Activated CD4-positive, alpha-beta T cell treated with anti-CD3 and anti-CD28 coated beads, Interleukin-2, amount 10 ng/mL, durations not matched to agents 7 days and 5 days (primary cell): ENCODE measurements at places on chromosomes 11 and 22.

GRCh38 chr22:29171721-29172120 lies 34.0 kb upstream of the EMID1 start:
- H3K27ac ChIP-seq = no peak overlapping the region
- no peak overlapping the region for H3K4me3 ChIP-seq
- no peak for DNase-seq
- peaks cover 25% of the 10 kb centered on the region for H3K27me3 ChIP-seq

GRCh38 chr22:45504373-45505341 lies 2.0 kb downstream of the FBLN1 start:
- no peaks in the 10 kb centered on the region for H3K36me3 ChIP-seq
- H3K27ac ChIP-seq = no peak overlapping the region
- peaks cover 2% of the 10 kb centered on the region for H3K4me1 ChIP-seq
- DNase-seq = no peak

DNA sequence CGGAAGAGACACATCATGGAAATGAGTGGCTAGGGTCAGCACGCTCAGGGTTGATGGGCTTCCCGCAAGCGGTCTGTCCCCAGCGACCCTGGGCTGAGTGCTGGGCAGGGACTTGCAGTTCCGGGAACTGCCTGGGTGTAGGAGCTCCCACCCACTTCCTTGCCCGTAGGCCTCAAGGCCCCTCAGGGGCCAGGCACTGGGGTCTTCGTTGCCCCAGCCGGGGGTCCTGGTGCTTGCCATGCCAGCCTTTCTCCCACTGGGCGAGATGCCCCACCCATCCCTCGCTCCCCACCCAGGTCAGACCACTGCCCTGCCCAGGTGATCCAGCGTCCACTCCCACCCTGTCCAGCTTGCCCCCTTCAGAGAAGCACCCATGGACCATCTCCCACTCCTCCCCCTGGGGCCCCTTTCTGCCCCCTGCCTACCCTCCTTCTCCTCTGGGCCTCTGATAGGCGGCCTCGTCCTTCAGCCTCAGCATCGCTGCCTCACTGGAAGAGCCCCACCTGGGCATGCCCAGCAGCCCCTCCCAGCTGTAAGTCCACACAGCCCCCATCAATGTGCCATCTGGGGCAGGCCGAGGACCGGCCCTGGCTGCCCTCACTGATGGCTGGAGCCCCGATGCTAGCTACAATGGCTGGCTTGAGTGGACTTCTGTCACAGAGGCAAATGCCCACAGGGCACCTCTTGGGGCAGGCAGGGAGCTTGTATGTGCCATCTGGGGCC lies 17.8 kb upstream of the DGCR8 start:
- H3K27me3 ChIP-seq = no peaks in the 10 kb centered on the region
- H3K4me1 ChIP-seq = peaks cover 9% of the 10 kb centered on the region
- peaks cover 14% of the 10 kb centered on the region for H3K36me3 ChIP-seq
- no peak for DNase-seq
- no peak overlapping the region for H3K27ac ChIP-seq

DNA sequence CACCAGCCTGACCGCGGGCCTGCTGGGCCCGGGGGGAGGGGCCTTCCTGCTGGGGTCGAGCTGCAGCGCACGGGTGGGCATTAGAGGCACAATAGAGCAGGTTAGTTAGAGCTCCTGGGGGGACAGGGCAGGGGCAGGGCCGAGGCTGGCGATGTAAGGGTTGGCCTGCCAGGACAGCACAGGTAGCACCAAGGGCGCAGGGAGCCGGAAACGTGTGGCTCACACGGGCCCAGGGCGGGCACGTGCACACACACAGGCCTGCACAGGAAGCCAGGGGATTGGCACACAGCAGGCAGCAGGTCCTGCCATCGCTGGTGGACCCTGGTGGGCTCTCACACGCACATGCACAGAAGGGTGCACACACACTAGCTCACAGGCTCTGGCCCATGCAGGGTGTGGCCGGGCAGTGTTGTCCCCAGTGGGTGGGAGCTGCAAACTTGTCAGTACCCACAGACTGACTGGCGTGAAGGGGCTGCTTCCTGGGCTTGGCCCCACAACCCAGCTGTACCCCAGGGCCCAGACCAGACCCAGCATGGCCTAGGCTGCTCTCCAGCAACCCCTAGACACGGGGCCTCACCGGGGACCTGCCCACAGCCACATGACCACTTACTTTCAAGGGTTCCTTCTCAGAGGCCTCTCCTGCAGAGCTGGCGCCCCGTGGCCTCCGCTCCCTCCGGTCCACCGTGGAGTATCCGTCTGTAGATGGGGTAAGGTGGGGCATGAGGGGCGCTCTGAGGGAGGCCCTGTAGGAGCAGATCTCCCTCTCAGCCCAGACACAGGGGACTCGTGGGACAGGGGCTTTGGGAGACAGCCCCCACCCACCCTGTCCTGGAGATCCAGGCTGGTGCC lies 29.9 kb upstream of the TXNRD2 start:
- H3K27me3 ChIP-seq = no peaks in the 10 kb centered on the region
- no peak overlapping the region for H3K4me3 ChIP-seq
- no peak overlapping the region for H3K27ac ChIP-seq
- DNase-seq = peak; percentile 17

DNA sequence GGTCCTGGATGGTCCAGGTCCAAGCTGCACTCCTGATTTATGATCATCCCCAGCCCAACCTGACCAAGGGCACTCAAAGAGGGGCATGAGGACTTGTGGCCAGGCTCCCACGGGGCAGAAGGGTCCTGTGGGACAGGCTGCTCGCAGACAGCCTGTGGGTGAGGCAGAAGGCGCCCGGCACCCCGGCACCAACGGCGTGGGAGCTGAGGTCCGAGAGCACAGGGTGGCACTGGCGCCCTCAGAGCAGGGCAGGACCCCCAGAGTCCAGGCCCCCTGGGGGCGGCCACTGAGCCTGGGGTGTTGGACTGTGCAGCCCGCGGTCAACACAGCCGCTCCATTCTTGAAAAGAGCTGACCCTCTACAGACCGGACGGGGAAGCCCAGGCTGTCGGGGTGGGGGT lies 3.3 kb downstream of the IL17REL start:
- H3K27ac ChIP-seq = no peak overlapping the region
- no peak overlapping the region for H3K4me3 ChIP-seq
- no peaks in the 10 kb centered on the region for H3K36me3 ChIP-seq
- peaks cover 6% of the 10 kb centered on the region for H3K4me1 ChIP-seq

- H3K27me3 ChIP-seq = no peaks in the 10 kb centered on the region
- no peak overlapping the region for H3K4me3 ChIP-seq
- H3K4me1 ChIP-seq = no peaks in the 10 kb centered on the region
Measured at GRCh38 chr11:7449211-7449840, 36.0 kb upstream of the OLFML1 start.

- peaks cover 11% of the 10 kb centered on the region for H3K4me1 ChIP-seq
- H3K36me3 ChIP-seq = no peaks in the 10 kb centered on the region
- no peak overlapping the region for H3K27ac ChIP-seq
- peak; percentile 42 for DNase-seq
- H3K27me3 ChIP-seq = peaks cover 35% of the 10 kb centered on the region
Measured at GRCh38 chr11:1574238-1574932, 2.3 kb upstream of the DUSP8 start.

DNA sequence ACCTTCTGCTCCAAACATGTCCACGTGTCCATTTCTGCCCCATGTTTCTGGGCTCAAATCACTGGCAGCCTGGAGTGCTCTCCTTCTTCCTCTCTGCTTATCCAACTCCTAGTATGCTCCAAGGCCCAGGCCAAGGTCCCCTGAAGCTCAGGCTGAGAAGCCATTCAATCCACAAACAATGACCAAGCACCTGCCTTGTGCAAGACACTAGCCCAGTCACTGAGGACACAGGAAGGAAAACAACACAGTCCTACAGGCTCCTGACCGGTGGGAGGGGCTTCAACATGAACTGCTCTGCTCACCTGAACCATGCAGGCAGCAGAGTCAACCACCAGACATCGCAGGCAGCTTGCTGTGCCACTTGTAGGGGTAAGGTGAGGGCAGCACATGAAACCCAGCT lies 93.6 kb downstream of the RPL27A start:
- H3K27ac ChIP-seq = no peak overlapping the region
- no peak overlapping the region for H3K4me3 ChIP-seq
- peaks cover 2% of the 10 kb centered on the region for H3K4me1 ChIP-seq
- peaks cover 10% of the 10 kb centered on the region for H3K27me3 ChIP-seq

DNA sequence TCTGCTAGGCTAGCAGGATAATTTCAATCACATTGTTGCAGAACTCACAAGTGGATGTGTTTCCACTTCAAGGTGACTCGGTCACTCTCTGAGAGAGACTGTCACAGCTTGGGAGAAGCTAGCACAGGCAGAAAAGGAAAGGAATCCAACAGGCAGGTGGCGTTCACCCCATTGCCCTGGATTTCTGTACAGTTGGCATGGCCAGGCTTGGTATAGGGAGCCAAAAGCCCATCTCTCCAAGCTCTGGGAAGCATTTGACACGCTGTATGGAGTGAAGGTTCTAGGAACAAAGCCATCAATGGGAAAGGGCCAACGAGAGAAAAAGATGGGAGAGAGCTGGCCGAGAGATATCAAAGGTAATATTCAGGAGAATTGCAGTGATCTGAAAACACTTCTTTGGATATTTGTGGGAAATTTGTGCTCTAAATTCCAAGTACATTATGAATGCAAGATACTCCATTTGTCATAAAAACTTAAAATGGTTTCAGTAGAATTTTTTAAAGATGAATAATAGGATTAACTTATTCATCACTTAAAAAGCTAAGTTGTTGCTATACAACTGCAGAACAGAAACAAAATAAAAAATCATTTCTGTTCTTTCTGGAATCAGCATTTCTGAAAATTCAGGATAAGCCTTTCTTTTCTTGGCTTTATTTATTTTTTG lies 223.5 kb upstream of the NTM start:
- H3K36me3 ChIP-seq = no peaks in the 10 kb centered on the region
- H3K4me1 ChIP-seq = no peaks in the 10 kb centered on the region
- no peak for DNase-seq
- H3K4me3 ChIP-seq = no peak overlapping the region
- H3K27ac ChIP-seq = no peak overlapping the region
- no peaks in the 10 kb centered on the region for H3K27me3 ChIP-seq

- peak overlapping the region; percentile 53 for H3K4me3 ChIP-seq
- peaks cover 92% of the 10 kb centered on the region for H3K36me3 ChIP-seq
- no peaks in the 10 kb centered on the region for H3K27me3 ChIP-seq
- peak overlapping the region; percentile 90 for H3K27ac ChIP-seq
- H3K4me1 ChIP-seq = peaks cover 94% of the 10 kb centered on the region
Measured at GRCh38 chr11:128490092-128490491, 97.3 kb downstream of the ETS1 start.

- H3K4me1 ChIP-seq = peaks cover 16% of the 10 kb centered on the region
- DNase-seq = no peak
- peak overlapping the region; percentile 86 for H3K4me3 ChIP-seq
- H3K27ac ChIP-seq = no peak overlapping the region
- peaks cover 3% of the 10 kb centered on the region for H3K36me3 ChIP-seq
- no peaks in the 10 kb centered on the region for H3K27me3 ChIP-seq
Measured at GRCh38 chr11:64925536-64926436, 1.3 kb downstream of the PPP2R5B start.
